NCI-H2227 treated with DMSO at 0.1 percent for 48 hours (cell line): ENCODE measurements at places on chromosomes 6 and 20.

- DNase-seq: no peak
Measured at GRCh38 chr6:155538708-155539390, 83.2 kb upstream of the NOX3 start.

- no peak for DNase-seq
Measured at GRCh38 chr6:73803562-73804241, 107.7 kb downstream of the CD109 start.

DNA sequence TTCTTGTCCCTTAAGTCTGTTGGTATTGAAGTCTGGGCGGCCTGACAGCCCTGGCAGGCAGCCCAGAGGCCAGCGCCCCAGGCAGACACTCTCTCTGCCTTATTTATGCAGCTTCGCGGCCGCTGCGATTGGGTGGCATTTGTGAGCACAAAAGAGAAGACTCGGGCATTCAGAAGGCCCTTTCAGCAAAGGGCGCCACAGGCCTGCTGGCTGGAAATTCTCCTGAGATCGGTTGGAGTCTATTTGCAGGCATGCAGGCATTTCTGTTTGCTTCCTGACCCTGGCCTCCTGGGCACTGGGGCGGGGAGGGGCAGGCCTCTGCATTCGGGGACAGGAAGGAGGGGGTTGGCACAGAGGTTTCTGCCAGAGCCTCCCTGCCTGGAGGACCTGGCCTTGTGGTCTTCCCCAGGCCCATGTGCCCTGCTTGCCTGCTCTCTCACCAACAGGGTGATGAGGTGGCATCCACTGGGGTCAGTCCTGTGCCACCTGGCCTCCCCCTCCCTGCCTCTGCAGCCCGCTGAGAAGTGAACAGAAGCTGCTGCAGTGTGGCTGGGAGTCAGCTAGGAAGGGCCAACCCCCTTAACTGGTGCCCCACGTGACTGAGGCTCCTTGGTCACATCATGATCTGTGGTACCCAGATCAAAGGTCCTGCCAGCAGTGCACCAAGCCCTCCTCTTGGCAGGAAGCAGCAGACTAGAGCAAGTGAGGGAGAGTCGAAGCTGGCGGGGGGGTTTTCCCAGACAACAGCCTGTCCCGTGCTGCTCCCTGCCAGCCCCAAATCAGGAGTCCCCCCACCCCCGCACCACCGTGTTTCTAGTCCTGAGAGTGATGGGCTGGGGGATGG, 16.6 kb upstream of the CCDC167 start:
- DNase-seq: peak; percentile 50

DNA sequence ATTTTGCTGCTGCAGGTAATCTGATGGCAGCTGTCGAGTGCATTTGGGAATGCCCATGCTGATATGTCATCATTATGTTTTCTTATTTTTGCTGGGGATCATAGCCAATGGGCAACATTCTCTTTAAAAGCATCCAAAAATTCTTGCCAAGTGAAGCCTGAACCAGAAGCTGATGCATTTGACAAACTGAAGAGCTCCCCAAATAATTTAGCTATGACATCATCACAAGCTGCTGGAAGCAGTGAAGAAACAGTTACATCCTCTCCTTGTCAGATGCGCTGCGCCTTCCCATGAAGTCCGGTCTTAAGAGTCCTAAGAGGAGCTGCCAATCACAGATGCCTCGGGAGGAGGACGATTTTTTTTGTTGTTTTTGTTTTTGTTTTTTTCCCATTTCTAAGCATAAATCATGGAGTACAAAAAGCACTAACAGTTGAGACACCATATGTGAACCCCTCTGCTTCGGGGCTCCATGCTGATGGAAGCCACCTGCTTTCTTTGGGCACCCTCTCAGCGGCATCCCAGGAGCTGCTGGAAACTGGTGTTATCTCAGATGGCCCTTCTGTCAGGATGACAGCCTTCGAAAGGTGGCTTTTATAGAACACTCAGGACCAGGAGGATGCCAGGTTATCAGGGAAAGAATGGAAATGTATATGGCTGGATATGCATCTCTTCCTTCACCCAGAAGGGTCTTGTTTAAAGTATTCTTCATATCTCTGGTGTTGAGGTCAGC, 56.1 kb upstream of the FOXQ1 start:
- no peak for DNase-seq

DNA sequence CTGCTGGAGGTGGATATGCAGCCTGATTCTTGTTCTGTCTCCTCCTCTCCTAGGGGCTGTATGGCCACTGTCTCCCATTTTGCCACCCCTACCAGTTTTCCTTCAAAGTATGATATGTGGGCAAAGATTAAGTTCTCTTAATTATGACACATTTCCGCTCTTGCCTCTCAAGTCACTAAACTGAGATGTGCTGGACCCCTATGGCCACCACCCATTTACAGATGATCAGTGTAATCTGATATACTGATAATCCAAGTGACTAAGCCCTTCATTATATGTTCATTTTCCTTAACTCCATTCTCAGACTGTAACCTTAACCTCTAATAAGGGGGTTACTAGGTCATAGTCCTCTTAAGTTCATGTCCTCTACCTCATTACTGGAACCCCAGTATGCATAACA, 711 bp upstream of the C20orf141 start:
- no peak for DNase-seq

- no peak for DNase-seq
Measured at GRCh38 chr6:167998215-167998614, 744 bp downstream of the KIF25 start.

DNA sequence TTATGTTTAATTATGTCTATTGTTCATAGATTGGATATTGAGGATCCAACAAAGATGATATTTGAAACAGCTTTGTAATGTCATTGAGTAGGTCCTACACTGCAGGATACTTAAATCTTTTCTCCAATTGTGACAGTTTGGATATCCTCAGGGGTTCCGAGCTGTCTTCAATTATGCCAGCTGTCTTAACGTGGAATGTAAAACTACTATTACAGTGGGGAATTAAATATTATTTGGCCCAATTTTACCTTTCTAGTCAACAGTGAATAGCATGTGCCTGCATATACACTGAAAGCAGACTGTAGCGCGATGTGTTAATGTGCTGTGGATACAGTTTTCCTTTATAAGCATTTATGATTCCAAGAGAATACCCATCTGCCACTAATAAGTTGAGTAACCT, 156.9 kb downstream of the GRIK2 start:
- DNase-seq: no peak

DNA sequence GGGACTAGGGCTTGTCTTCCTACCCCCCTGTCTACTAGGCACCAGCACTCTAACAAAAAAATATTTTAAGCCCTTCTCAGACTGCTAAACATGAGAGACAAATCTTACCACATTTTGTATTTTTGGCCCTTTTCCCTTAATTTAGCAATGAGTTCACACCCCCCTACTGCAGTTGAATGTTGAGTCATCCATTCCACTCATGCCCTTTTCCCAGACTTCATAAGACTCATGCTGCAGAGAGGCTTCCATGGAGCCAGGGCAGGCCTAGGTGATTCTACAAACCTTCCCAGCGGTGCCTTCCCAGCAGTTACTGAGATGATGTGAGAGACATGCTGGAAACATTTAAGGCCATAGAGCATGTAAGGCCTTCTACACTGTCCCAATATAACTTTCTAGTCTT, 53.9 kb downstream of the PXDC1 start:
- no peak for DNase-seq

DNA sequence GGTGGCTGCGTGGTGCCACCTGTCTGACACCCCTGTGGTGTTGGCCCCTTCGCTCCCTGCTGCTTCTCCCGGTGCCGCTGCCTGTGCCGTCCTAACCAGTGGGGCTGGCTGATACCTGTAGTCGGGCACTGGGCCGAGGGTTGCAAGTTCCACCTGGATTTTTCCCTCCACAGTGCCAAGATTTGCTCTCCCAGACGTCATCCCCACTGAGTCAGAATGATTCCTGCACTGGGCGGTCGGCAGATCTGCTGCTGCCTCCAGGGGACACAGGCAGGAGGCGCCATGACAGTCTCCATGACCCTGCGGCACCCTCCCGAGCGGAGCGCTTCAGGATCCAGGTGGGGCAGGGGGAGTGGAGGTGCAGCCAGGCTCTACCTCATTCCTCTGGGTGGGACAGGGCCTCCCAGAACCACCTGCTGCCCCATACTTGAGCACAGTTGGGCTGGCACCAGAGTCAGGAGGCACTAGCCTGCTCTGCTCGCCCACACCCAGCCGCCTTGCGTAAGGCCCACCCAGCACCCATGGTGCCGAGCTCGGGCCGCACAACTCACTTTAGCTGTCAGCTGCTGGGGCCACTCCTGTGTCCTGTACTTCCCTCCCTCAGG, 60.2 kb downstream of the TCP11 start:
- no peak for DNase-seq

- DNase-seq: no peak
Measured at GRCh38 chr6:15129887-15130286, 116.0 kb upstream of the JARID2 start.

DNA sequence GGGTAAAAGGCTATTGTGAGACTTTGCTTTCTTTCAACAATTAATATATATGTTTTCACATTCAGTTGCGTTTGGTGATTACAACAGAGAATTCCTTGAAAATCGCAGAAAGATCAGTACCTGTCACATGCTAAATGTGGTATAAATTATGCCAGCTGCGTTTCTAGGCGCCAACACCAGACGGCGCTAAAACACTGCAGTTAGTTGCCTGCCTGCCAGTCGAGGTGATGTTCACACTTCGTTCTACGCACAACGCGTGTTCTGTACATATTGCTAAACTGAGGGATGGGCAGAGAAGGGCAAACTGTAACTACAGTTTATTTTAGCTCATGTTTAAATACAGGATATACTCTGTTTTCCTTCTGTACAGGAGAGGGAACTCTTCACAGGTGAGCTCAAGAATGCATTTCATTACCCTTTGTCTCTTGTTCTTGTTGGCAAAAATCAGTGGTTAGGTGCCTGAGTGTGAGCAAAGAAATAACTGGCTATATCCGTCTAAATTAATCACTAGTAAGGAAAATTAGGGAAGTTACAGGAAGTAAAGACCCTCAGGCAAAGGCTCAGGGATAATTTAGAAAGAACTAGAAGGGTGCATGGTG, 100.1 kb upstream of the RGS17 start:
- no peak for DNase-seq

GRCh38 chr6:35640017-35640664, 48.6 kb downstream of the FKBP5 start:
- no peak for DNase-seq

DNA sequence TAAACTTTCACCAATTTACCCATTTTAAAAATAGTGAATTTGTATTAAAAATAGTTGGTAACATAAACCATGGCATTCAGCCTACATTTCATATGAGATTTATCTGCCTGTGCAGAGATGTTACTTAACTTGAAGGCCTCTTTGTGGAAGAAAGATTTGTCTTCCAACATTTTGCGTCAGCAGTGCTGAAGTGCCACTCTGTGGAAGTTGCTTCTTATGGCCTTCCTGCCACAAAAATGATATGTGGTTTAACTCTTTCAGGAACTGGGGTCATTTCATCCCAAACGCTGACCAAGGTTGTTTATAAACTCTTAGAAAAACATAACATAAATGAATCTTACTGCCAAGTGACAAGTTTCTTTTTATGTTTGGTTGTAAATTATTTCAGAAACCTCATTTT, 246.8 kb downstream of the ARID1B start:
- no peak for DNase-seq

GRCh38 chr6:137723273-137724017, 143.6 kb upstream of the TNFAIP3 start:
- no peak for DNase-seq

DNA sequence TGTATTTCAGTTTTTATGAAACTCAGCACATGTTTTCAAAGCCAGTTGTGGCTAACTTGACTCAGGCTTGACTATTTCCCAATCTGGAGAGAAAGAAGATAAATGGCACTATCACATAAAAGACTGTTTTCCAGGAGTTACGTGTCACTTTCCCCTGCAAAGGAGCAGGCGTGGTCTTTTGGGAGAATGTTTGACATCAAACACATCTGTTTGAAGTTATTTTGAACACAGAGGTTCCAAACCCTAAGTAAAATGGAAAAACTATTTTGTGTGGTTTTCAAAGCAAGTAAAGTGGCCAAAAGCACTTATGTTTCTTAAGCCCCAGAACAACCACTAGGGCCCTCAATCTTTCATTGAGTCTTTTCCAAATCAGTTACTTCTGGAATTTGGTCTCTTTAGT, 89.7 kb downstream of the FOXF2 start:
- no peak for DNase-seq

DNA sequence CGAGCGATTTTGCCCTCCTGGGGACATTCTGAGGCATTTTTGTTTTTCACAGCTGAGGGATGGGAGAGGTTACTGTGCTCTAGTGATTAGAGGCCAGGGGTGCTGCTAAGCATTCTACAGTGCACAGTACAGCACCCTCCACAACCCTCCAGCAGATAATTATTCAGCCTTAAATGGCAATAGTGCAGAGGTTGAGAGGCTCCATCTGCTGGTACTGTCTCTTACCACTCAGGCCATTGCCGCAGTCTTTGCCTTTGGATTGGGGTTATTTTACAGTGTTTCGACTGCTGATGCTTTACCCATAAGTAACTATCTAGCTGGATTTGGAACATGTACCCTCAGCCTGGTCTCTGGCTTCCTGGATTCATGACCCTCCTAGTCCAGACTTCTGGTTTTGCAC, 705.3 kb downstream of the KIF16B start:
- DNase-seq: no peak

DNA sequence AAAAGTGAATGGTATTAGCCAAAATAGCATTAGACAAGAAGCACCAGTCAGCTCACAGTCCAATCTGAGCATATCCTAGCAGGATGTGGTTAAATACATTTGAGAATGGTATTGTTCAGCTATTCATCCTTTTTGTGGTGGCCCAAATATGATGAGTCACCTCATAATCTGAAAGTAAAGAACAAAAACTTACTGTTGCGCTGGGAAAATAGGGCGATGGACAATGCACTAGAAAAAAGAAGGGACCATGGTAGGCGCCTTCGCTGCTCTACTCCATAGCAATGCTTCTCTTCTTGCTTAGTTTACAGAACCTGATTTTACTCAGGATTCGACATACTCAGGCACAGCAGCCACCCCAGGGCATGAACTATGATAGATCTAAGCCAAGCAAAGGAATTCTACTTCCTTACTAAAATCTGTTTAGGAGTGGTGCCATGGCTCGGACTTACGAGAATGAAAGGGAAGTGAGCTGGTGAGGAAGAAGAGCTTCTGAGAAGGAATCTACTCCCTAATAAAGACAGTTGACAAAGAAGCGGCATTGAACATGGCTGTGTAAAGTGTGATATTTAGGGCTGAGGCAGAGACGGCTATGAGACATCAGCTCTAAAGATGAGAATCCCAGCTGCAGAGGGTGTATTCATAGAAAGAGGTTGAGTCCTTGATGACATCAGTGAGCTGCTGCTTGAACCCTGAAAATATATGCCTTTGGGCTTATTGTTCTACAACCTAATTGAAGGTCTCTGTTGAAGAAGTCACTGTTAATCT, 16.6 kb upstream of the FBXO9 start:
- no peak for DNase-seq
